ENCODE measurements at places on chromosomes 2 and 18.

DNA sequence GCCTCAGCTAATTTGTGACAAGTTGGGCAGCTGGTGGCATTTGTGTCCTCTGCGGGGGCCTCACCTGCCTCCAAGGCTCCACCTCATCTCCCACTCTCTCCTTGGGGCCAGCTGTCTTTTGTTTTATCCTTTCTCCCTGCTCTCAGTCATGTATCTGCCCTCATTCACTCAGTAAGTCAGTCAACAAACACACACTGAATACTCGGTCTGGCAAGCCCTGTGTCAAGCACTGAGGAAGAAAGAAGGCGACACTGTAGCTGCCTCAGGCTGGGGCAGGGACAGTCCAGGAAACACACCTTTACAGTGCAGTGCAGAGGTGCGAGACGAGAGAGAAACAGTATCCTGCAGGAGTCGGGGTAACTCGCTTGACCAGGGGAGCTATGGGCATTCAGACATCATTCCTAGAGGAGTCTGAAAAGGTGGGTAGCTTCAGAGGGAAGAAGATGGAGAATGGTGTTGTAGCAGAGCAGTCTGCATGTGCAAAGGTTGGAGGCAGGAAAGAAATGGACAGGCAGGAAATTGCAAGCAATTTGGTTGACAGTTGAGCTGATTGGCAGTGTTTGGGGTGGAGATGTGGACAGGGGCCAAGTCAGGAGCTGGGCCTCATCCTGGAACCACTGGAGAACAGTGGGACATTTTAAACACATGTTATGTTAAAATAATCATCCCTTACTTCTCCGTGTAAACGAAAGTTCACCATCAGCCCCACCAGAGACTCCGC lies 34.9 kb downstream of the SCTR start:
- no peak for DNase-seq

DNA sequence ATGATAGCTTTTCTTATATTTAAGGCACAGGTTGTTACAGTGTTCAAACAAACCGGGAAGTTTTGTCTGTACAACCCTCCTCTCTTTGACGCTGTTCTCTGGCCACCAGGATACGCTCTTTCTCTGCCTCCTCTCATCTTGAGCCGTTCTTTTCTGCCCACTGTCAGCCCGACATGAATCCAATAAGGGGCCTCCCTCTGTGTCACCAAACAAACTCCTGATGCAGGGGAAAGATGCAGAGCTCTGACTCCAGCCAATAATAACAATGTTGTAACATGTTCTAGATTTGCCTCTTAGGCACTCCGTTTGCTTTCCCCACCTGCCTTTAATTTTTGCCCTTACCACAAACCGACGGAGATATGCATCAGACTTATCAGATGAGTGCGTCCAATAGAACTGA lies 449.3 kb downstream of the SLC4A3 start:
- no peak for DNase-seq

GRCh38 chr18:35852786-35853185 lies 119.7 kb upstream of the RMP24 start:
- DNase-seq = no peak

- no peak for DNase-seq
These were observed 1.5 kb downstream of the TTC32 start for GRCh38 chr2:19899985-19900930.

GRCh38 chr2:118989481-118989880 lies 47.5 kb downstream of the MARCO start:
- DNase-seq = no peak

GRCh38 chr2:62042944-62043343 lies 137.5 kb downstream of the COMMD1 start:
- no peak for DNase-seq

Data from stimulated activated CD4-positive, alpha-beta T cell treated with anti-CD3 and anti-CD28 coated beads, TNF-alpha, amount 100 ng/mL, for 4 hours (primary cell).